Stimulated activated CD4-positive, alpha-beta T cell treated with anti-CD3 and anti-CD28 coated beads, Interleukin-4, amount 100 ng/mL, for 1 hour (primary cell): ENCODE measurements at places on chromosomes 11 and 22.

DNA sequence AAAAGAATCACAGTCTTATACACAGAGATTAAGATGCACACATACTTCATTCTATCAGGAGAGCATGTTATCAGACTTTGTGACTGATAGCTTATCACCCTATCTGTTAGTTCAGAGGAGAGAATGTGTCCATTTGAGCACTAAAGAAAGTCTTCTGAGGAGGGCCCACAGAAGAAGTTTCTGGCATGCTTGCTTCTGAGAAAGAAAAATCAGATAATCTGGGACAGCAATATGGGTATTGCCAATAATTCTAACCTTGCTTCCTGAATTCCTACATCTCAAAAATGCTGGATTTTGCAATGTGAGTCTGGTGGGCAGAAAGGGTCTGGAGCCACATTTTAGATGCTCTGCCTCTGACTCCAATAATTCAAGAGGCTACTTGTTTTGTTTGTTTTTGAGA lies 128.9 kb downstream of the RBFOX2 start:
- DNase-seq = no peak

GRCh38 chr11:14320020-14320419 lies 39.0 kb downstream of the RRAS2 start:
- DNase-seq = no peak

DNA sequence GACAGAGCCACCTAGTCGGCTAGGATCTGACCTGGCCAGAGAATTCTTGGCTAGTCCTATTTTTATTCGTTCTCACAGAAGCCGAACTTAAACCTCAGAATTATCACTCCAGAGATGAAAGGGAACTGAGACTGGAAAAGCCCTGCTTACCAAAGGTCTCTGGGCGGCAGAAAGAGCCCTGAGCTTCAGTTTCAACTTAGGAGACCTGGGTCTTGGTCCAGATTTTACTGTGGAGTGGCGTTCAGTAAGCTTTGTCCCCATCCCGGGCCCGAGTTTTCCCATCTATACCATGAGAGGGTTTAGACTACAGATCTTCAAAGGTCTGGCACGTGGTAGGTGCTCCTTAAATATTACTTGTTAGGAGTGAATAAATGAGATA lies 516 bp downstream of the NEU3 start:
- DNase-seq = no peak

- DNase-seq = no peak
These were observed 47.4 kb upstream of the BIRC3 start for GRCh38 chr11:102269927-102270326.

GRCh38 chr11:130915603-130916237 lies 559 bp downstream of the SNX19 start:
- no peak for DNase-seq

DNA sequence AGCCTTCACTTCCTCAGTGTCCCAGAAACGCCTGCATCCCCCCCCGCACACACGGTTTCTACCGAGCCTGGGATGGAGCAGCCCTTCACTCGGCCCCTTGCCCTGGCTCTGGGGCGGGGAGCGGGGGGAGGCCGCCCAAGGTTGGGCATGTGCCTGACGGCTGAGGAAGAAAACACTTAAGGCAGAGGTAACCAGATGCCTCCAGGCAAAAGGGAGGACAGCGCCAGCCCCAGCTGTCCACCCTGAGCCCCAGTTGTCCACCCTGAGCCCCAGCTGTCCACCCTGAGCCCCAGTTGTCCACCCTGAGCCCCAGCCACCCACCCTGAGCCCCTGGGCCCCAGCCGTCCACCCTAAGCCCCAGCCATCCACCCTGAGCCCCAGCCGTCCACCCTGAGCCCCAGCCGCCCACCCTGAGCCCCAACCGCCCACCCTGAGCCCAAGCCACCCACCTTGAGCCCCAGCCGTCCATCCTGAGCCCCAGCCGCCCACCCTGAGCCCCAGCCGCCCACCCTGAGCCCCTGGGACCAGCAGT lies 3.8 kb upstream of the TTLL8 start:
- DNase-seq = no peak

DNA sequence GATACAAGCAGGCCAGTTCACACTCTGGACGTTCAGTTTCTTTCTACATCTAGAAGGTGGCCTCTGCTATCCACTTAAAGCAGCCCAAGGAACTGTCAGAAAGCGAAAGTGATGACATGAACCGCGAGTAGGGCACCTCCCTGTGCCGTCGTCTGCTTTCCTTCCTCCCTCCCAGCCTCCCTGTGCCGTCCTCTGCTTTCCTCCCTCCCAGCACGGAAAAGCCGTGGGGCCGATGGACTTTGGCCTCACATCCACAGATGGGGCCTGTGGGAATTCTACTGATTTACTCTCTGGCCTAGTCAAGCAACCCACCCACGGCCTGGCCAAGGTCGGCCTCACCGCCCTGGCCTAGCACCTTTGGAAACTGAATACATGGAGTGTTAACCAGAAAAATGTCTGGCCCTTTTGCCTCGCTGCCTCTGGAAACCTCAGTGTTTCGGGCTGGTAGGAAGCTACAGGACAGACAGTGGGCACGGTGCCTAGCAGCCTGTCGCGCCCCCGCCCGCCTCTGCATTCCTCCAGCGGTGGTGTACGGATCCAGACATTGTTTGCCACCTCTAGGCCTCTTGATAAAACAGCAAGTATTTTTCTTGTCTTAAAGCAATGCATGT lies 14.2 kb downstream of the PEX26 start:
- DNase-seq = peak; percentile 17

- no peak for DNase-seq
These were observed 49.7 kb downstream of the RPL27A start for GRCh38 chr11:8732324-8732670.

- no peak for DNase-seq
These were observed 539.6 kb upstream of the LRRC4C start for GRCh38 chr11:41999066-41999465.

DNA sequence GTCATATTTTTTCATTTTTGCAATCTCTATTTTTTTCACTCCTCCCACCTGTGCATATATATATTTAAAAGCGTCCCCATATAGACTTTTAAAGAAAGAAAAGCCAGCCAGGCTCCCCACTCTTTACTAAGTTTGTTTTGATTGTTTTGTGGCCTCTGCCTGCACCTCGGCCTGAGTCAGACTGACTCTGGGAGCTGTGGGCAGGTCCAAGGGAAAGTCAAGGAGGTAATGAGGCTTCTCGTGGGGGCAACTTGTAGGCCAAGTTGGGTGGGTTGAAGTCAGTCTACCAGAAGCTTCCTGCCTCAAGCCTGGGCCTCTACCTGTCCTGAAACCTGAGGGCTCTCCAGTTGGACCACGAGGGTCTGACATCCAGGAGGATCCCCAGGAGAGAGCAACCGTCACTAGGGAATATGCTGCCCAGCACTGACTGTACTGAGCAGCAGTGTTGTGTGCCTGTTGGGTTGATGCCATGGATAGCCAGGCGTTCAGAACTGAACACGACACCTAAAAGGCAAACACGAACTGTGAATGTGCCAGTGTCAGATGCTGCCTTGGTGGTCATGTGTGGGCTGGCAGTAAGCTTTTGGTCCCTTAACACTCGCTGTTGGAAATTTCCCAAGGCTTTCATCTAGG lies 58.8 kb downstream of the BMAL1 start:
- no peak for DNase-seq

GRCh38 chr22:19218541-19219233 lies 40.2 kb upstream of the SLC25A1 start:
- DNase-seq = no peak

GRCh38 chr22:22216450-22216959 lies 28.1 kb upstream of the VPREB1 start:
- no peak for DNase-seq

DNA sequence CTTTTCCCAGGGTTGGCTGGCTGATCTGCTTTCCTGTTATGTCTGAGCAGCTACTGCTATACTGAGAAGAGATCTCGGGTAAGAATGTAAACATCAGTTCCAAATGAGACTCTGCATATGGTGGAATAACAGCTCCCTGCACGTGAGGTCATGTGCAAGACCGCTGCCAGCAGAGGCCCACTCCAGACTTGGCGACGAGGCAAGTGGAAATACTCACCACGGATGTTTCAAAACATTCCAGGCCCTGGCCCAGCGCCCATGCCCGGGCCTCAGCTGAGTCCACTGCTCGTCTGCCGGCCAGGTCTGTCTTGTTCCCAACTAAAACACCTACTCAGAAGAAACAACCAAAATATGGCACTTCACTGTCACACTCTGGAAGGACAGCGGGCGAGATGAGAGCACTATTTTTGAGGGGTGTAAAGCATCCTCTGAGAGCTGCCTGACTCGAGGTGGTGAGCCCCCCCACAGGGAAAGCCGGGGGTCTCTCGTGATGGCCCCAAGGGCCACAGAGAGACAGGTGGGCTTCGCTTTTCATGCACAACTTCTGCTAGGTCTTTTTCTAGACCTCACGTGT lies 13.1 kb downstream of the IFT27 start:
- no peak for DNase-seq

GRCh38 chr22:23696326-23696851 lies 5.6 kb downstream of the RGL4 start:
- peak; percentile 66 for DNase-seq

- DNase-seq = no peak
These were observed 121.3 kb downstream of the DBX1 start for GRCh38 chr11:20038972-20039371.

DNA sequence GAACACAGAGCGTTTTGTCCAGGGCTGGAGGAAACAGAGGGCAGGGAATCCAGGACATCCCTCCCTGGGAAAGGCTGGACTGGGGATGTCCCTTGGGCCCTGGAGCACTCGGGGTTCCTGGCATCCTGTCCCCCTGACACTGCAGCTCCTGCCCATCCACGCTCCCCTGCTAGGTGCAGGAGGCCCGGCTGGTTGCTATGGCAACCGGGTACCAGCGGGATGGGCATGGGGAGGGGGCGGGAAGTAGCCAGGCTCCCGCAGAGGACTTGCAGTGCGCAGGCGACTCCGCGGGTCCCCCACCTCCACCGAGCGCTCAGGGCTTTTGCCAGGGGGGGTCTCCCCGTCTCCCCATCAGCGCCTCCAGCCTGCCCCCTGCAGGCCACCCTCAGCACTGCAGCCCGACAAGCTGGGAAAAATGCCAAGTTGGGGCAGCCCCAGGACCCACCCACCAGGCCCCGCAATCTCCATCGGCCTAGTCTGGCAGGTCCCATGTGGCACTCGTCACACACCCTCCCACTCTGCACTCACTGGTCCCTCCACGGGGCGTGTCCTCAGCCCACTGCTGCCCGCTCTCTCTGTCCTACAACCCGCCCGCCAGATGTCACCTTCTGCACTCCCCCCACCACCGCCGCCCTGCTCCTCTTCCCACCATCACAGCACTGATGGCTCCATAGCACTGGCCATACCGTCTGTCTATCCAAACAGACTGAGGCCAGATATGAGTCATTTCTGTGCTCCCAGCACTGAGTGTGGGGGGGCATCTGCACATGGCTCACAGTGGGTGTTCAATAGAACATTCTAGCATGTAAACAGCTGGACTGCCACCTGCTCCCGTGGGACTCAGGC lies 31.5 kb downstream of the KIAA0930 start:
- peak; percentile 23 for DNase-seq

- DNase-seq = no peak
These were observed 106.7 kb downstream of the CCDC81 start for GRCh38 chr11:86481399-86481798.

GRCh38 chr11:109507836-109508561 lies 86.0 kb downstream of the C11orf87 start:
- DNase-seq = no peak

GRCh38 chr11:130908061-130908460 lies 8.2 kb downstream of the SNX19 start:
- DNase-seq = no peak

DNA sequence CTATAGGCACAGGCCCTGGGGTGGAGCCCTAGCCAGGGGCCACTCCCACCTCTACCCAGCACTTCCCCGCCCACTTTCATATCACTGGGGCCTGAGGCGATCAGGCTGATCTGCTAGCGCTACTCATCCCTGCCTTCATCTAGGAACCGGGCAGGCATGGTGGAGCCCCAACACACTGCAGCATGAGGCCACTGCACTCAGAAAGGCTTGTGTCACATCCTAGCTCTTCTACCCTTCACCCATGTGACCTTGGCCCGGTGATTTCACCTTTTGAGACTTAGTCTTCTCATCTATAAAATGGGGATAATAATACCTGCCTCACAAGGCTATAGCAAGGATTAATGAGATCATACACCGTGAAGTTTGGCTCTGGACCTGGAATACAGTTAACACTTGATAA lies 18.1 kb upstream of the GDPD5 start:
- DNase-seq = no peak

- no peak for DNase-seq
These were observed 8.7 kb downstream of the CSF2RB start for GRCh38 chr22:36922105-36922608.

DNA sequence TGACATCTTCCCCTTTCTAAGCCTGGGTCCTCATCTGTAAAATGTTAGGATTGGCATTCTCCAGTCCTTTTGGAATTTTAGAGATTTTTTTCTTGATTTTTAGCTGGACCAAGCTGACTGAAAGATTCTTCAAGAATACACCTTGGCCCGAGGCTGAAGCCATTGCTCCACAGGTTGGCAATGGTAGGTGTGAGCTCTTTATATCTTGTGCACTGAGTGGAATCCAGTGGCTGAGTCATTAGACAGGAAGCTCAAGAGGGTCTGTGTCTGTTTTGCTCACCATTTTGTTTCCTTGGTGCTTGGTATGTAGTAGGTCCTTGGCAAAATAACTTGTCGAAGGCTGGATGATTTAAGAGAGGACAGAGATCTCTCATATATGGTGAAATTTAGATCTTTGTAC lies 6.2 kb downstream of the EIF3L start:
- no peak for DNase-seq

- no peak for DNase-seq
These were observed 58.6 kb upstream of the CCT8L2 start for GRCh38 chr22:16651217-16651616.

- DNase-seq = no peak
These were observed 903.7 kb downstream of the FAM181B start for GRCh38 chr11:81829976-81830375.

DNA sequence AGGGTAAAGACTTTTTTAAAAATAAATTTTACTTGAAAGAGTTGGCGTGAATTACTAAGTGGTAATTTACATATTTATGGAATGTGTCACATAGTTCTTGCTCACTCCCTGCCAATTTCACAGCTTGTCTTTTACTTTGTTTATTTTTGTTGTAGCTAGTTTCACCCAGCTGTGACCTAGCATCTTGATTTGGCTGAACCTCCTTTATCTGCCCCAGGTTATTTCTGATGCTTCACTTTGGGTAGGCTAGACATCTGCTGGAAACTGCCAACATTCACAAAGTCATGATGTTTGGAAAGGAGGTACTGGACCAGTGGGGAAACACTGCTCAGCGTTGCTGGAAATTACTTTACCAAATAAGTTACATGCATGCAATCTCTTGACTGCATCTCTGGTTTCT lies 1676.0 kb upstream of the RAG2 start:
- no peak for DNase-seq

DNA sequence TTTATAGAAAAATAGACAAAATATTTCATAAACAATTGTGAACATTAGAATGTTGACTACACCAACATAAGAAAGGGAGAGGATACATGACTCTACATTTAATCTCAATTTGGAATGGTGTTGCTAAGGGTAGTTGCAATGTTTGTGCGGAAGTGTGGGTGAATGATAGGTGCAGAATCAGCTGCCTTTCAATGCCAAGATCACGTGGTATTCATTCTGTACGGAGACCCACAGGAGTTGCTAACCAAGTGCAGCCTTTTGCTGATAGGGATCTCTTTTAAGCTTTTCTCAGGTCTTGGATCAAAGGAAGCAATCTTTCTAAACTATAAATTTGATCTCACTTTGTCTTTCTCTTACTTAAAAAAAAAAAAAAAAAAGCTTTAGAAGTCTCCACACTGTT lies 29.8 kb upstream of the CTSC start:
- no peak for DNase-seq

GRCh38 chr11:135023499-135023898 lies 611.5 kb upstream of the B3GAT1 start:
- no peak for DNase-seq

GRCh38 chr22:44128958-44129618 lies 51.6 kb upstream of the PARVG start:
- no peak for DNase-seq
